ENCODE measurements at places on chromosomes 12 and 14.

DNA sequence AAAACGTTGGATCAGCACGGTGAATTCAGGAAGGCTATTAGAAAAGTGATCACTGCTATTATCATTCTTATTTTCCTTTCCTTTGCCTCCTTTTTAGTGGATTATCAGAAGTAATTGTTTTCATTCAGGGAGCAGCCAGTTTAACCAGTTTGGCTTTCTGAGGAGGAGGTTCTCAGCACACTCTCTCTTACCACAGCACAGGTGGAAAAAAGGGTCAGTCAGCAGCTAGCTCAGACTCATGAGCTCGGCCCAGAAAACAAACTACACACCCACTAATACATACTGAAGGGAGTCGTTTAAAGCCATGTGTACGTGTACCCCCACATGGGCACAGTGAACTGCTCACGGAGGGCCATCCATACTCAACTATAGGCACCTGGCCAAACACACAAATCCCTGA is 23.2 kb upstream of the MAGOHB start:
- no peak for DNase-seq

GRCh38 chr12:77845831-77846230 is 15.1 kb downstream of the NAV3 start:
- DNase-seq = no peak

DNA sequence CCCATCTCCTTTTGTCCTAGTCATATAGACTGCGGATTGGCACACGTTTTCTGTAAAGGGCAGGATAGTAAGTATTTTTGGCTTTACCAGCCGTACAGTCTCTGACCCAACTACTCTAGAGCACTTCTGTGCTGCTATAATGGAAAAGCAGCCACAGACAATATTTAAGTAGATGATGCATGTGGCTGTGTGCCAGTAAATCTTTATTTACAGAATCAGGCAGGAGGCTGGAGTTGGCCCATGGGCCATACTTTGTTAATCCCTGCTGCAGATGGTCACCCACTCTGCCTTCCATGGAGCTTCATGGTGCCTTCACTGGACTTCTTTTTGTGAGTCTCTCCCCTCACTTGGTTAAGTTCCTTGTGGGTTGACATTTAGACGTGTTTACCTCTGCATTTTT is 584.5 kb upstream of the TBX3 start:
- no peak for DNase-seq

GRCh38 chr14:37452323-37452722 is 142.7 kb downstream of the FOXA1 start:
- no peak for DNase-seq

- no peak for DNase-seq
These were observed 11.1 kb upstream of the KITLG start for GRCh38 chr12:88591343-88591742.

DNA sequence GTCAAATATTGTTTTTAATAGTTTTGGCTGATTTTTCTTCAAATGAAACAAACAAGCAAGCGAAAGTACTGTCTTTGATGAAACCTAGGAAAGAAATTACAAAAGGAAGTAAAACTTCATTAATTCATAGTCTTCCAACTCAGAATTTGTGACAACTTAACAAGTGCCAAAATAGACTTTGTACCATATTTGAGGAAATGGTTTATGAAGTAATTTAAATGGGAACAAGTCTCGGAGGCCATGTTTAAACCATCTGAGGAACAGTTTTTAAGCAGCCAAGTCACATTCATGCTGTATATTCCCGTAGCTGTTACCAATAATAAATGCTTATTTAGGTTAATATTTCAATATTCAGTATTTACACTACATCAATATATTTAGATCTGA is 745 bp upstream of the ARHGDIB start:
- no peak for DNase-seq

Data from dorsolateral prefrontal cortex (tissue), 122 donors.